Stimulated activated CD4-positive, alpha-beta T cell treated with anti-CD3 and anti-CD28 coated beads, Interleukin-1b, Interleukin-23, amount 100 ng/mL, for 1 hour (primary cell): ENCODE measurements at places on chromosomes 5 and 9.

- no peak for DNase-seq
Measured at GRCh38 chr9:33340186-33340585, 49.9 kb downstream of the NFX1 start.

DNA sequence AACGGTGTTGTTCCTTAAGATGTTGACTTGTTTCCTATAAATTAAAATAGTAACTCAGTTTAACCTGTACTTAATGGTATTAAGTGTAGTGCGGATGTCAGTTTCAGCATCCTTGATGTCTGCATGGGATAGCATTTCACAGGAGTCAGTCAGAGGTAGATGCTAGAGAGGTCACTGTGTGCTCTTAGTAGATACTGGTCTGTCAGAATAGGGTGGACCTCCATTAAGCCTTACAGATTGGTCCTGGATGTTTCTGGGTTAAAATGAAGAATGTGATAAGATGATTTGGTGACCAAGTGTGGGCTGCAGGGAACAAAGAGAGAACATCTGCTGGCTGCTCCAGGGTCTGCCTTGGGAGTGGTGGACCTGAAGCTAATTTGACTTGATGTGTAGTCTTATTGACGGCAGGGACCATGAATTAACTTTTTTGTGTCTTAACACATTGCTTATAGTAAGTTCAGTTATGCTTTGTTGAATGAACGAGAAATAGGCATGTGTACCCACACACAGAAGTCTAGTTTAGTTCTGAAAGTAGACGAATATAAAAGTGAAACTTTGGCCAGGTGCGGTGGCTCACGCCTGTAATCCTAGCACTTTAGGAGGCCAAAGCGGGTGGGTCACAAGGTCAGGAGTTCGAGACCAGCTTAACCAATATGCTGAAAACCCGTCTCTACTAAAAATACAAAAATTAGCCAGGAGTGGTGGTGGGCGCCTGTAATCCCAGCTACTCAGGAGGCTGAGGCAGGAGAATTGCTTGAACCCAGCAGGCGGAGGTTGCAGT is 12.5 kb downstream of the RAB24 start:
- DNase-seq: no peak

DNA sequence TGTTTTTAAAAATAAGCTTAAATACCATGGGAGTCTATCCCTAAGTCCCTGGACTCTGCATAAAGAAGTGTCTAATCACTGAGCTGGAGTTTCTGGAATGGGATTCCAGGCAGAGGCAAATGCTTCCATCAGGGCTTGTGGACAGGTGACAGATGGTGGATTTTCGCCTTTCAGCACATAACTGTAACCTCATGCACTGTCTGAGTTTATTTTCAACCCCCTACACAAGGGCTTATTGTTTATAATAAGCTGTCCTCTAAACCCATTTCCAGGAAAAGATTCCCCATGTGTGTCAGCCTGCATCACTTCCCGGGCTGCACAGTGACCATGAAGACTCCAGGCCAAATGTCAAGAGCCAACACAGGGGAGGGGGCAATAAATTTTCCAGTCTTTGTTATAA is 264.0 kb downstream of the PIK3R1 start:
- no peak for DNase-seq

DNA sequence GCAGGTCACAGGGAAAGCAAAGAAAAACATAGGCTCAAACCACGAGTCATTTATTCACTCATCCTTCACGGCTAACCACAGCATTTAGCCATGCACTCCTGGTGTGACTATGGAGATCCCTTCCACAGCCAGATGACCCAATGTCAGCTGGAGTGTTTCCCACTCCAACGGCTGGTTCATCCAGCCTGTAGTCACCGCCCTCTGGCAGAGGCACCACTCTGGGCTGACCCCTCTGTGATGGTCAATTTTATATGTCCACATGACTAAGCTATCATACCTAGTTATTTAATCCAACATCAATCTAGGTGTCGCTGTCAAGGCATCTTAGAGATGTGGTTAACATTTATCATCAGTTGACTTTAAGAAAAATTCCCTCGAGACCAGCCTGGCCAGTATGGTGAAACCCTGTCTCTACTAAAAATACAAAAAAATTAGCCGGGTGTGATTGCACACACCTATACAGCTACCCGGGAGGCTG is 9.5 kb upstream of the PHF19 start:
- no peak for DNase-seq

GRCh38 chr9:126506361-126507317 is 107.1 kb upstream of the LMX1B start:
- DNase-seq: no peak

DNA sequence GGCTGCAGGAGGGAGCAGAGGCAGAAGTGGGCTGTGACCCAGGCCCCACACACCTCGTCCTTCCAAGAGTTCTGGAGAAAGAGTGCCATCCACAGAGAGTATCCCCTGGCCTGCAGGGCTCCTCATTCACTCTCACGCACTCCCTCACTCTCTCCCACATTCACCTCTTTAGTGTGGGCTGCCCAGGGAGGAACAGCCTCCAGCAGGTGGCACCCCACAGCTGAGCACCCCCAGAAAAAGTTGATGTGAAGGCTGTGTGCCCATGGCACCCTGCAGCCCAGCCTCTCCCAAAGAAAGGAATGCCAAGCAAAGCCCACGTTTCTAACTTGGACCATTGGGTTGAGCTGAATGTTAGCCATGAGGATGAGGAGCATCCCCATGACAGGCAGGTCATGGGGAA is 4.5 kb upstream of the SHC3 start:
- DNase-seq: no peak

DNA sequence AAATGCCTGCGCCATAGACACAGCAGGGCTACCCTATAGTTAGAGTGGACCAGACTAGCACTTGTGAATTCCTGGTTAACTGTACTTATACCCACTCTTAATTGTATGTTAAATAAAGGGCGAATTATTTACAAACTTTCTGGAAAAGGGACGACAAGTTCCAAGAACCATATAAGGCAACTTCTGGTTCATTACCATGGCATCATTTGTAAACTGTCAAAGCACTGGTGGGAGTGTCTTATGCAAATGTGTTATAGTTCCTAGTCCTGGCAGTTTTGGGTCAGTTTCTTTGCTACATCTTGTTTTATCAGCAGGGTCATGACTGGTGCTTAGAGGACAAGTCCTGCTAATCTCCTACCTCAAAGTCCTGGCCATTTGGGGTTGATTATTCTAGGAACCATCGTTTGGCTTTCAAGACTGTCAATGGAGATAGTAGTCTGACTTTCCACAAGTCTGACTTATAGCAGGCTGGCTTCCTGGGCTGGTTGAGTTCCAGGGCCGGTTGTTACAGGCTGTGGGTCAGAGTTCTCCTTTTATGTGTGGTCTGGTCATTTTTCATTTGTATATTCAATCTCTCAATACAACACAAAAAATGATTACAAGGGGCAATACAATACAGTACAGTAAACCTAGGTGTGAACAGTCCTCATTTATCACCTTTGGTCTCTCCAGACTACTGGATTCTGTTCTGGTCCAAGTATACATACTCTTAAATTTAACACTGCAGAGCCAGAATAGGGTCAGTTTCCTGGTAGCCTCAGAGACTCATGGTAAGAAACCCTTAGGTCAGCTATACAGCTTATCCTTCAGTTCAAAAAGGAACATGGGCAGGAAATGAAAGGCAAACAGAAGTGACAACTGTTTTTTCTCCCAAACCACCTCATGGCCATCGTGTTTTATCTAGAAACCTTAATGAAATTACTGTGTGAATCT is 8.3 kb upstream of the CFAP95 start:
- DNase-seq: no peak
